Activated CD4-positive, alpha-beta T cell treated with anti-CD3 and anti-CD28 coated beads, Interleukin-2, Interleukin-6, amounts not matched to agents 100 ng/mL and 50 ng/mL, durations not matched to agents 16 hours and 8 hours (primary cell): ENCODE measurements at places on chromosomes 4 and X.
A peak's percentile ranks its signal among the peaks of the same experiment; 100 is the strongest.

GRCh38 chrX:150753968-150754367 lies 60.8 kb downstream of the MTMR1 start:
- no peak for DNase-seq

DNA sequence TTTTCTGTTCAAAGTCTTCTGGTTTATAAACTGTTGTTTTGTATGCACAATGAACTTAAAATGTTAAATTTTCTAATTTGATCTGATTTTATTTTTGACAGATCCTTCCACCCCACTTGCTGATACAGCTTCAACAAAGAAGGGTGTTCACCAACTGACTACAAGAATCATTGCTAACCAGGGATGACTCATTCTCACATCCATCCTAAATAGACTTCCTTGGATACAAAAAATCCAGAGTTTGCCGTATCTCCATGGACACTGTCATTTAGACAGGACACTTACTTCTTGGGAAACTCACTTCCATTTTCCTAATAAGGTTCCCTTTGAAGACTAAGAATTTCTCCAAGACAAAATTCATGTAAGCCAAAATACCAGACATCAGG lies 111.6 kb upstream of the NWD2 start:
- no peak for DNase-seq

DNA sequence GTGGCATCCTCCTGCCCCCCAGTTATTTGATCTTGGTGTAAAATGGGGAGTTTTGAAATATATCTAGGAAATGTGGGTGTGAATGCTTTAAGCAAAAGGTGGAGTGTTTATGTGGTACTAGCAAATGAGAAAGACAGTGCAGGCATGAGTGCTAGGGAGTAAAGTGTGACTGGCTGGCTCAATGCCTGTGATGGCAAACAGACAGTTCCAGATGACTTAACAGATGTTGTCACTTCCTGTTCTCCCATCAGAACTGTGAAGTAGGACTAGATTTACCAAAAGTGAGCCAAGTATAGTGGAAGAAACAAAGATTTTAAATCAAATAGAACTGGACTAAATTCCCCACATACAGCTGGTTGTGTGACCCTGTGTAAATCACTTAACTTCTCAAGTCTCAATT lies 8.4 kb upstream of the AMOT start:
- DNase-seq: no peak

- DNase-seq: peak; percentile 77
These were observed 6.5 kb upstream of the RNF4 start for GRCh38 chr4:2462218-2462991.

DNA sequence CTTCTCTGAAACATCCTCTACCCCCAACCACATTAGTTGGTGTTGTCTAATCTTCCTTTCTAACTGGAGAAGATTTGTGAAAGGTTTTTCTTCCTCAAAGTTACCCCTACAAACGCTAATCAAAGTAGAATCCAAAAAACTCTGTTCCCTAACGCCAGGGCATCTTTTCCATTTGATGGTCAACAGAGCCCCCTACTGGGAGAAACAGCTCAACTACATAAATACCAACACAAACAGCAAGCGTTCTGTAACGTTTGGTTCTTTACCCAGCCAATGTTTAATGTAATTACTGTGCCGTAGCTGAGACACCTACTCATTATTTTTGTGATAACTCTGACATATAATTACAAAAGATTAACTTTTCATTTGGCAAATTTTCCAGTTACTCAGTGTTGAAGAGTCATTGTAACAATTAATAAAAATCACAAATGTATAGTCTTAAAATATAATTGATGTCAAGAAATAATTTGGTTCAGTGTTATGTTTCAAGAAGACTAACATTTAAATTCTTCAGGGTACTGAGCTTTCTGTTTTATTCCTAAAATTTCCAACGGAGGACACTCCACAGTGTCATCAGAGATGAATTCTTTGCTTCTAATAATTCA lies 94.9 kb upstream of the TBC1D9 start:
- DNase-seq: peak; percentile 56

DNA sequence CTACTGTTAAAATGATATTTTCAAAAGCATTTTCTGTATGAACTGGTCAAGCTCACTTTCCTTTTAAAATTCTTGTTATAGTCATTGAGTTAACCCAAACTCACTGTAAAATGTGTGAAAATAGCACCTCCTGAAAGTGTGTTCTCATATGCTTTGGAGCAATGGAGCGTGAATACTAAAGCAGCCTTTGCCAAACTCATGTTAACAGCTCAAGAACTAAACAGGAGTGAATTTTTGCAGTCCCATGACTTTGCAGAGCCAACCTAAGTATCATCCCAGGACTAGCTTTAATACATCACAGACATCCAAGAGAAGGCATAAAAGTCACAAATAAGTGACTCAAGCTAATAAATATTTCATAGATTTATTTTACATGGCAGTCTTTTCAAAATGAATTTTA lies 2.3 kb downstream of the AMMECR1 start:
- DNase-seq: no peak

DNA sequence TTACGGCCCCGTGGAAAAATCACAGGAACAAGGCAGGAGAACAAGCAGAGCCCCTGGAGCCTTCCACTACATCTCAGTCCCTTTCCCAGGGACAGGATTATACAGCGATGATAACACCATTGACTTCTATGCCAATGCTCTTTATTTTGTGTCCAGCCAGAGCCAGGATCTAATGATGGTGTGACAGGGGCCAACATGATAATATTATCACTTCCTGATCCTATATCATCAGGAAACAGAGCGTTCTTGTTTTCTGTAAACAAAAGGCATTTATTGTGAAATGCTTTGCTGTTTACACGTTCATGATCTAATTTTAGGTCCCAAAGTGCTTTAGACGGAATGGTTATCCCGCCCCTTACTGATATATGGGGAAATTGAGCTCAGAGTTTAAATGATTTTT lies 12.8 kb downstream of the TMPRSS11E start:
- no peak for DNase-seq

GRCh38 chr4:69060651-69061308 lies 35.5 kb upstream of the UGT2B7 start:
- DNase-seq: no peak

- DNase-seq: no peak
These were observed 118.5 kb upstream of the PABPC4L start for GRCh38 chr4:134320048-134320447.

- DNase-seq: no peak
These were observed 126.7 kb downstream of the AFAP1 start for GRCh38 chr4:7812921-7813320.

GRCh38 chrX:39070009-39070408 lies 268.8 kb downstream of the MID1IP1 start:
- DNase-seq: no peak

DNA sequence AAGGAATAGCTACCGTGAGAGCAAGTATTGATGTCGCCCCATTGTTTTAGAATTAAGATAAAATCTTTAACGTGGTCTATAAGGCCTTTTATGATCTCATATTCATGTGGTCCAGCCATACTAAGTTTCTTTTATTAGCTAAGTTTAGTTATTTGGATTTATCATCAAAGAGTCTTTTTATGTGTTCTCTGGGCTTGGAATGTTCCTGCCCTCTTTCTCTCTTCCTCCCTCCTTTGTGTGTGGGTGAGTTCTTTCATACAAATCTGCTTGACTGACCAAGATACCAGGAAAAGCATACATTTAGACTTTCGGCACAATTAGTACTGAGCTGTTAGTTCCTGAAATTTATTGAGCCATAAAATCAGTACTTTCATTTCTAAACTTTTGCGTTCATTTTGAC lies 11.3 kb downstream of the TDO2 start:
- DNase-seq: no peak

GRCh38 chr4:85812776-85813175 lies 337.8 kb downstream of the ARHGAP24 start:
- DNase-seq: no peak

GRCh38 chrX:48493890-48494364 lies 14.9 kb upstream of the PORCN start:
- DNase-seq: peak; percentile 28

- no peak for DNase-seq
These were observed 22.5 kb downstream of the PPA2 start for GRCh38 chr4:105451346-105451745.

GRCh38 chr4:146148021-146148420 lies 27.5 kb upstream of the LSM6 start:
- no peak for DNase-seq

DNA sequence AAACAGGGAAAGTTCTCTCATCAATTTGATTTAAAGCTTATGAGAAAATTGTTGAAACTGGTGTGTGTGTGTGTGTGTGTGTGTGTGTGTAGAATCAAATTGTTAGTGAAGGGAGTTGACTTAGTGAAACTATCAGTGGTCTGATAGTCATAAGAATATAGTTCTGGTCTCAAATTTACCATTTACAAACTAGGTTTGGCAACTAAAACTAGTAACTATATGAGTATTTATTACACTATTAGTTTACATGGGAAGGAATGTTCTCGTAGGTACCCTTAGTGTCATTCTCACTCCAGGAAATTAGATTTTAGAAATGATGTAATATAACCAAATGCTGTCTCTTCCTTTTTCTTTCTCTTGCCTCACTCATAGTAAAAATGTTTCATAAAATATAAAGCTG lies 11.9 kb downstream of the SULT1E1 start:
- no peak for DNase-seq

- no peak for DNase-seq
These were observed 1.3 kb upstream of the ADH7 start for GRCh38 chr4:99436462-99436861.

DNA sequence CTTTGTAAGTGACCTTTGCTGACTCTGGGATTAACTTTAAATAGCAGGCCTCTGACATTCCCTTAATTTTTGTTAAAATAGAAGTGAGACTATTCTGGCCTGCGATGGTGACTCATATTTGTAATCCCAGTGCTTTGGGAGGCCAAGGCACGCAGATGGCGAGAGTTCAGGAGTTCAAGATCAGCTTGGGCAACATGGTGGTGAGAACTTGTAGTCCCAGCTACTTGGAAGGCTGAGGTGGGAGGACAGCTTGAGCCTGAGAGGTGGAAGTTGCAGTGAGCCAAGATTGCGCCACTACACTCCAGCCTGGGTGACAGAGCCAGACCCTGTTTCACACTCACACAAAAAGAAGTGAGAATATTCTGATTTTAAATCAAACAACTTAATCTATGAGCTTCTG lies 27.3 kb downstream of the ZNF330 start:
- DNase-seq: no peak

DNA sequence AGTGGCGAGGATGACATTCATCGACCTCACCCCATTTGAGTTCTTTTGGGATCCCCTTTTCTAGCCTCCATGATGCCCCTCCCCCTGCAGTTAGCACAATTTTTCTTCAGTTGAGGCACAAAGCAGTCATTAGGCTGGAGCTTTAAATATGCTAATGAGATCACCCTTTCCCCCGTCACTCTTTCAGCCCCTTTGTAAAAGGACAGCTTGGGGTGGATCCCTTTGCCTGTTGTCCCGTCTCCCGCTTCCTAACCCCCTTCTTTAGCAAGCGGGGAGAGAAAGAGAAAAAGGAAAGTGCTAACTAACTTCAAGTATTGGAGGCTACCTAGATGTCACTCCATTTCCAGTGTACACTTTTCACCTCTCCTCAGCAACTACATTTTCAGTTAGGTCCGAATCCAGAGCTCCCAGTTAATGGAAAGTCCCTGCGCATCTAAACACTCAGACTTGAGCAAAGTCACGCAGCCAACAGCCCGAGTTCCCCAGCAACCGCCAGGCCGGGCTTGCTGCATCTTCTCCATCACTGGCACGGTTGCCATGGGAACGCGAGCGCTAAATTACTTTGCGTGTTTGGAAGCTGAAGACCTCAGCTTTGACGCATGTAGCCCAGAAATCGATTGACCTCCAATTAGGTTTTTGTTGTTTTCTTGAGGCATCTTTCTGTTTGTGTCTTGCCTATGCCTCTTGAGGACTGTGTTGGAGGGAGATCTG lies 76.8 kb downstream of the RTL5 start:
- DNase-seq: no peak

- DNase-seq: no peak
These were observed 81.0 kb downstream of the SHROOM2 start for GRCh38 chrX:9867226-9867625.

- DNase-seq: no peak
These were observed 1.3 kb downstream of the USP9X start for GRCh38 chrX:41086627-41086932.

DNA sequence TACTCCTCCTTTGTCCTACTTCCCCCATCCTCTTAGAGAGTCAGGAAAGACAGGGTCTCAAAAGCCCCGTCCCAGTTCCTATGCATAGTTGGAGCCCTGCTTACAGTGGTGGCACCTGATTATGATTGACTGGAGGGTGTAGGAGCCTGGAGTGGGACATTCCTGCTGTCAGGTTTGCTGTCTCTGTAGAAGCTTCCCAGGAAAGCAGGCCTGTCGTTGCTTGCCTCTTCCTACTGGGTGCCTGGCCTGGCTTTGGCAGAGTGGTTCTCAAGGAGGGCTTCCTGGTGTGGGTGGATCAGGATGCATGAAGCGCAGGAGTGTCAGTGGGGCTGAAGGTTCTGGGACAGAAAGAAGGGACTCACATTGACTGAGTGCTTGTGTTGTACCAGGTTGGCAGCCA lies 4.8 kb downstream of the MAGED2 start:
- no peak for DNase-seq

DNA sequence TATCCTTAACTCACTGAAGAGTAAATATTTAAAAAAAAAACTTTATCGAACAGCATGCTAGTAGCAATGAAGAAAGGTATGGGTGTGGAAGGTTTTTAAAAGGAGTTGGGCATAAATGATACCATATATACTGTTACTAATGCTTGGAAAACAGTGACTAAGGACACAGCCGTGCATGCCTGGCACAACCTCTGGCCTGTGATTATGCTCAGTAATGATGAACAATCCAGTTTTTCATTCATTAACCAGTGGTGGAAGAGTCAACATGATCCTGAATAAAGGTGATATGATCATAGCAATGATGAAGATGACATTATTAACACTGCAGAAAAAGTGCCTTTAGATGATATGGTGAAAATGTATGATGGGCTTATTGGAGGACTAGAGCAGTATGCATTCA lies 43.9 kb upstream of the GPR50 start:
- DNase-seq: no peak

DNA sequence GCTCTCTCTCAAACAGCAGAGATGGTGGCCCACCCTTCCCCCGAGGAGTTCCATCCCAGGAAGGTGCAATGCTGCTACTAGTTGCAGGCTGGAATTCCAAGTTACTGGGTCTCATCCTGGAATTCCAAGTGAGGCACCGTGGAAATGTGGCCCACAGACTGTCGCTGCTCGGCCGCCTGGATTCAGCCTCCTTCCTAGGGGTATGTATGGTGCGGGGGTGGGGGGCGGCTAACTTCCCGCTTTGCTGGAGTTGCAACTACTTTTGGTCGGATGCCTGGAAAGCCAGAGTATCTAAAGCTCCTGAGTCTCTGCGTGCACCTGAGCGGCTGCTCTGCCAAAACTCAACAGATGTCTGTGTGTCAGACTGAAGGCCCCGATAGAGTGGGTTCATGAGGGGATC lies 1146.2 kb downstream of the RPA4 start:
- no peak for DNase-seq

- DNase-seq: no peak
These were observed 12.1 kb upstream of the ING2 start for GRCh38 chr4:183492791-183493222.

DNA sequence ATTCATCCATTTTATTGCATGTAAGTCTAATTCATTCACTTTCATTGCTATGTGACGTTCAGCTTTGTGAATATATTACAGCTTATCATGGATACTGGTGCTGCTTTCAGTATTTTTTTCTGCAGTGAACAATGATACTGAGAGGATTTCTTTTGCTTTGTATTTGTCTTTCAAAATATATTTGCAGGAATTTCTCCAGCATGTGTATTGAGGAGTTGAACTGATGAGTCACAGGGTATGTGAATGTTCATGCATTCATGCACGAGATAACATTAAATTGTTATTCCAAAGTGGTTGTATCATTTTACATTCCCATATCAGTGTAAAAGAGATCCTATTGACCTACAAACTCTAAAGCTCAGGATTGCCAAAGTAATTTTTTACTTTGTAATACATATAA lies 283.8 kb upstream of the ARSJ start:
- no peak for DNase-seq
